Renal cortex interstitium (tissue), 15 donors: ENCODE measurements at places on chromosomes 2 and 18.

DNA sequence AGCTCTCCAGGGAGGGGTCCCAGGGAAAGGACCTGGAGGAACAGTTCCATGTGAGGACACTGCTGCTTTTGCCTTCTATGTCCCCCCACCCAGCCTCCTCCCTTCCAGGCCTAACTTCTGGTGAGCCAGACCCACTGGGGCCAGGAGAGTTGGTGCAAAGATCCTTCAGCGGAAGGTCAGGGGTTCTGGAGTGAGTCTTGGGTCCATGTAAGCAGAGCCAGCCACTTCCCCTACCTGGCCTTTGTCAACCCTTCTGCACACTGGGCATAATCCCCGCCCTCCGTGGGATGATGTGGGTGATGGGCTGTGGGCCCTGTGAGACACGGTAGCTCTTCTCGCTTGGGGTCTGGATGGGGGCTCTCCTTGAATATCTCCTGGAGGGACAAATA lies 76.9 kb downstream of the RHOB start:
- DNase-seq: no peak

- no peak for DNase-seq
Observed at GRCh38 chr18:26435415-26436095, 112.8 kb downstream of the KCTD1 start.

- no peak for DNase-seq
Observed at GRCh38 chr2:73930386-73930785, 3.7 kb downstream of the DGUOK start.

- DNase-seq: no peak
Observed at GRCh38 chr18:73973972-73974371, 173.7 kb downstream of the FBXO15 start.

DNA sequence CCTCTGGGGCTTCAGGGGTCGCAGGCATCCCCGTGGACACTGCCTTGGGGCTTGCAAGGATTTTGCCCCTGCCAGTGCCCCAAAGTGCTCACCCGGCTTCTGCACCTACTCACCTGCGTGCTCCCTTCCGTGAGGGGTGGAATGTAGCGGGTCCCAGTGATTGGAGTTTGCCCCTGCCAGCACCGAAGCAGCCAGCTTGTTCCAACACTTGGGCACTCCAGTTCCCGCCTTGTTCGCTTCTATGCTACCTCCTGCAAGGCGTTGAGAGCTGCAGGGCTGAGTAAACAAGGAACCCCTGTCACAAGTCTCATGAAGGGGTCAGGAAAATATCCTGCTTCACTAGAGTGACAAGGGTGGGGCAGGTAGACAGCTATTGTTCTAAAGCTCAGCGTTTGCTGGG lies 631.5 kb downstream of the EPHA4 start:
- DNase-seq: no peak

DNA sequence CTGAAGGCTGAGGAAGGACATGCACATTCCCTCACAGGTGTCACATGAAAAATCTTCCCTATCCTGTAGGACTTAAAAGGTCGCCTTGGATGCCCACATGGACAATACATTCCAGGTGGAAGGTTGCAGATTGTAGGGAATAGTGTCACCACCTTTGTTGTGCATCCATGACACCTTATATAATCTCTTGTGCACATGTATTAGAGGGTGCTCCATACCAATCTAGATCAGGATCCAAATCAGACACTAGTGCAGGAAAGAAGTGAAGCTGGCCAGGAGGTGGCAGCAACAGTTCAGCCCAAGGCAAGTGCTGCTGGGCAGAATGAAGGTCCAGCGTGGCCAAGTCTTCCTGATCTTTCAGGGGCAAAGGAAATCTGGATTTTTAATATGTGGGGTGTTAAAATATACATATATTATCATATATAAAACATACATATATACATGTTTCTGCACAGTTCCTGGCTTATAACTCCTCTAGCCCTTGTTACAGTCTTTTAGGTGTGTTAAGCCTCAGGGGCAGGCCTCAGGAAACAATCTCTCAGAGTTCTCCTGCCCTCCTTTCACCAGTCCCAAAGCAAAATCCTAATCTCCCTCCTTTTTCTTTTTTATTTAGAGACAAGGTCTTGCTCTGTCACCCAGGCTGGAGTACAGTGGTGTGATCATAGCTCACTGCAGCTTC lies 16.6 kb downstream of the NIF3L1 start:
- no peak for DNase-seq
